ENCODE measurements at places on chromosomes 11 and 22.
A peak's percentile ranks its signal among the peaks of the same experiment; 100 is the strongest.

DNA sequence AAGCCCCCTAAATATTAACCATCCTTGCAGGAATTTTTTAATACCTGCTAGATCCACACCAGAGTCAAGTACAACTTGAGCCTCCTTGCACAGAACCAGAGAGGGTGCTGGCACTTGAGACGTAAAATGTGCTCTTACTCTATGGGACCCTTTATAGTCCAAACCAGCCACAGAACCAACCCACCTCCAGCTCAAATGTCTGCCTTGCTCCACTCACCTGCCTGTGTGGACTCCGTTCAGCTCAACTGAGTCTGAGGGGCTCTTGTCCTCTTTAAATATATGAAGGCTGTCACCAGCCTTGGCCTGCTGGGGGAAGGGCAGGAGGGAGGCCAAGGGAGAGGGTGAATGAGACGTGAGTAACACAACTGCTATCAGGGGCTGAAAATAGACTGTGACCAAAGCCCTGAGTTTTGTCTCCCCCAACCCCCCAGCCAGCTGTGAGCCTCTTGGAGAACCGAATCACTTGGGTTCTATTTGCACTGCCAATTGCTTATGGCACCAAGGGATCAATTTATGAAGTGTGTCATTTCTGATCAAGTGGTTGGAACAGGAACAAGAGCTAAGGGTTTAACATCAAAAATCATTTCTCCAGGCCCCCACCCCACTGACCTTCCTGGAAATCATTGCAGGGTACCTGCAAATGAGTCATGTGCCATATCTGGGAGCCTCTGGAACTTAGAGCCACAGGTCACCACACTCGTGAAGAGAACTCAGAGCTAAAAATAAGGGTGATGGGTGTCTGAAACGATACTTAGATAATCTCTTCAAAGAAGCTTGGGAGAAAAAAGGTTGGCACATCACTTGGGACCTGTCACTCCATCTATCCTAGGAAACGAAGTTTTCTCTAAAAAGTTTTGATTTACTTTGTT is at the start of gene CSRP3:
Gene CSRP3 (minus strand): TSS at position 247 of the 869 bp plus-strand sequence. CDS start 9,535 bp downstream, outside the sequence.
- DNase-seq: no peak

DNA sequence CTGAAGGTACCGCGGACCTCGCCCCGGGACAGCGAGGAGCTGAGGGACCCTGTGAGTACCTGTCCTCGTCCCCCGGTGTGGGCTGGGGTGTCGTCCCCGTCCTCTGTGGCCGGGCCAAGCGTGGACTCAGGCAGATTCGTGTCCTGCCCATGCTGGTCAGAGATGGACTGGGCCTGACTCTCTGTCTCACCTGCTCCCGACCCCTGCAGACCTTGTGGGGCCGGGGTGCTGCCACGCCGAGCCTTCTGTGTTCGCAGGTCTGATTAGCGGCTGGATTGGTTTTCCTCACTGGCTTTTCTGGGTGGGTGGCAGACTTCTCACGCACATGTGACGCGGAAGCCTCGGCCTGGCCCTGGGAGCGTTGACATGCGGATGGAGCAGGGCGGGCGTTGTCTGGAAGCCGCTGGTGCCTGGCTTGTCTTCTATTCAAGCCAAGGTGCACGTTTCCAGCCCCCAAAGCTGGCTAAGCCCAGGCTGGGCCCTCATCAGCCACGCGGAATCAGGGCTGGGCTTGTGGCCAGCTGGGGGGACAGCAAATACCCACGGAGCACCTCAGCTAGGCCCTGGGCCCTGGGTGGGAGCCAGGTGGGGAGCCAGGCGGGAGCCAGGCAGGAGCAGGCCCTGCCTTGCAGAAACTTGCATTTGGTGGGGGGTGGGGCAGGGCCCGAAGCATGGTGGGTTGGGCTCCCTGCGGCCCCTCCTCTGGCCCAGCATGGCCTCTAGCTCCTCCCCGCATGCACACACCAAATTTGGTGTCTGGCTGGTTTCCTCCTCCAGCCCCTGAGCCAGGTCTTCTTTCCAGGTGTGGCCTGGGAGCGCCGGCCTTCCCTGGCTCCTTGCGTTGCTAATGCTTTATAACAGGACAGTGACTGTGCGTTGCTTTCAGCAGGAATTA is 7.0 kb downstream of the GRAMD4 start:
- no peak for DNase-seq

DNA sequence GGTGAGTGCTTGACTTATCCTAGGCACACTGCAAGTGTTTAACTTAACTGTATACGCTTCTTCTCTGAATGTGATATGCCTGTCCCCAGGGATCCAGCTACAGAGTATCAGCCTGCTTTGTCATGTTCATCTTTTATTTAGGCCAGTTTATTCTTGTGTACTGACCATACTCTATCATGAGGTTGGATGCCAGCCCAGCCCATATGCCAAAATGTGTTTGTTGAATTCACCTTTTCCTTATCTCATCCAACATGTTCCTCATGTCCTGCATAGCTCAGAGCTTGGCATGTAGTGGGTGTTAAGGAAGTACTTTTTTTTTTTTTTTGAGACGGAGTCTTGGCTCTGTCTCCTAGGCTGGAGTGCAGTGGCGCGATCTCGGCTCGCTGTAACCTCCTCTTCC is 116.2 kb downstream of the NCAM1 start:
- DNase-seq: no peak

DNA sequence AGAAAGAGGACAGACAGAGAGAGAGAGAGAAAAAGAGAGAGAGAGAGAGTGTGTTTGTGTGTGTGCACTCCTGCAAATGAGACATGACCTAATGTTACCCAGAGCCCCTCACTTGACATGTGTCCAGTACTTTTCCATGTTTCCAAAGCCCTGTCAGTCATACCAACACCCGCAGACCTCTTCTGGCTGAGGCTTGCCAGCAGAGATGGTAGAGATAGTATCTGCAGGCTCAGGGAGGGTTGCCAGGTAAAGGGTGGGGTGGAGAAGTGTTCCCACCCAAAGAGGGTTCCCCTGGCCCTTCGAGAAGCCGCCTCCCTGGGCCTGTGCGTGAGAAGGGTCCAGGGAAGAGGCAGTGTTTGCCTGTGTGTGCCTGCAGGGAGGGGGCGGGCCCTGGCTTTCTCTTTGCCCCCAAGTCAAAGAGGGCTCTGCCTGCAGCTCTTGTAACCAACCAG is 40.7 kb downstream of the POU2F3 start:
- no peak for DNase-seq

- DNase-seq: no peak
These were observed 29.7 kb upstream of the SIK2 start for GRCh38 chr11:111572581-111572980.

DNA sequence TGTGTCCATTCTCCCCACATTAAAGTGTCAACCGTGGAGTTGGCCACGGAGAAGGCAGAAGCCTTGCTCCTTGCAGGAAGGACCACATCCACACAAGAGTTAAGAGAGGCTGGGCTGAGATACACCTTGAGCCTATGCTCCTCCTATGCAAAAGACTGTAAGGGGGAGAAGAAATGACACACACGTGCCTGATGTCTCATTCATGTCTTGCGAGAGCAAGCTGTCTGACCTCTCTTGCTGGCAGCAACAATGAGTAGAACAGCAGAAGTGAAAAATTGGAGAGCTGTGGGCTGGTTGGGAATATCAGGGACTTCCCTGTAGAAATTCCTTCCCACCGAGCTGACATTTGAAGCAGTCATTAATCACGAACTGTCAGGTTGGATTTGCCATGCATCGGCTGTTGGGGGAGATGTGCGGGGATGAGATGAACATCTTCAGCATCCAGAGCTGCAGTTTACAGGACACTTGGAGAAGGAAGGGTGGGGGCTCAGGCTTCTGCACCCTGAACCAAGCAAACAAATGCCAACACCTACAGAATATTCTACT is 139.3 kb downstream of the MYO18B start:
- no peak for DNase-seq

DNA sequence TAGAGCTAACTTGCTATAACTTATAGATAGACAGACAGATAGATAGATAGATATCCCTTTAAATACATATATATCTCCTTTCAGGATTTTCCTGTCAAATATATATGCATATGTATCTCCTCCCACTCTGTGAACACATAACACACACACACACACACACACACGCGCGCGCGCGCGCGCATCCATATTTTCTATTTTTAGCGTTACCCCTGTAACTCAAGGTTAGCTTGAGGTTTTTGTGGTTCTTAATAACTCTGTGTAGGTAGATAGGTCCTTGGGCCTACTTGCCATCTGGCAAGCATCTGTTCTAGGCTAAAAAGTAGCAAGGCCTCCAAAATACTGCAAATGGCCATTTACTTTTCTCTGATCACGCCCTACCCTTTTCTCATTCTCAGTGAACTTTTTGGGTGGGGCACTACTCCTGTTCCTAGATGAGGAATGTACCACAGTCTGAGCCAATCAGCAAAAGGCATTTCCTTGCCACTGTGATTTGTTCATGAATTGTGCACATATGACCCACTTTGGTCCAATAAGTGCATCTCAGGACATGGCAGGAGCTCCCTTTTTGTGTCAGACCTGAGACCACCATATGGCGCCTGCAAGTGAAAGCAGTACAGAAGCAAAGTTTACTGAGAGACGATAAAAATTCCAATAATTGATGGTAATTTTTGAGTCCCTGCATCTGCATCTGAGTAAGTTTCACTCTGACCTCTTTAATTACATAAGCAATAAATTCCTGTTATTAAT is 740.5 kb upstream of the API5 start:
- no peak for DNase-seq

DNA sequence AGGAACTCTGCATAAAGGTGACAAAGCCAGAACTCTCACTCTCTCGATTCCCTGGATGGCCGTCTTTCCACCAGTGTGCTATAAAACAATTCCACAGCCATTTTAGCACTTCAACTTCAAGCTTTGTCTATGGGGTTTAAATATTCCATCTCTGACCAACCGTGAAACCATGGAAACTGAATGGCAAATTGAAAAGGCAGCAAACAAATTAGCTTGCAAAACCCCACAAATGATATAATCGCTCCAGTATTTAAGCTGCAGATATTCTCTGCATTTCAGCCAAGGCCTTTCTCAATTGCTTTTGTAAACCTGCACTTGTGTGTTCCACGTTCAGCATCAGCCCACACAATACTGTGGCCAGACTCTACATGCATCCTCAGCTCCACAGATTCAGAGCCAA is 131.7 kb upstream of the ISX start:
- no peak for DNase-seq

DNA sequence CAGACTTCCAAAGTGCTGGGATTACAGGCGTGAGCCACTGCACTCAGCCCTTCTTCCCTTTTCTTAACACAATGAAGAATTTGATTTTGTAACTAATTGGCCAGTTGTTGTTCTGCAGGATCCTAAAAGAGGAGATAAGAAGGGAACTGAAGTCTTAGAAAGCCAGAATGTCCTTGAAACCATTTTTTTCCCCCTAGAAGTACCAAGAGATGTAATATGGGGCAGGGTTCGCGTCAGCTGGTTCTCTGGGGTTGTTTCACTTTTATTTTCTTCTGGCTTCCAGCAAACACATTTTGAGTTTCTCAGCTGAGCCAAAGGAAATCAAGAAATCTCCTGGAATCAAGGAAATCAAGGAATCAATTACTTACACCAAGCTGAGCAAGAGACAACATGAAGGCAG is 7.6 kb upstream of the NUCB2 start:
- DNase-seq: no peak

DNA sequence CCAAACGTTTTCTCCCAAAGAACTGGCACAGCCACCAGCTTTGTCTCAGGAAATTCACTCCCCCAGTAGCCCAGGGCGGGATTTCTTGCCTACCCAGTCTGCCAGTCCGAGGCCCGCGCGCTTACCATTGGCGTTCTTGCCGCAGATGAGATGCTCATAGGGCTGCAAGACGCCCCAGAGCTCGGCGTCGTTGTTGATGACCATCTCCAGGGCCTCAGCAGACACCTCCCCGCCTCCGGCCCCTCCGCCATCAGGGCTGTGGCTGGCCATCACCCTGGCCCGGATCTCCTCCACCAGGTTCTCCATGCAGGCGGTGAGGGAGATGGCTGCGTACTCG is 1.3 kb downstream of the ABTB2 start:
- peak; percentile 67 for DNase-seq

GRCh38 chr11:2924381-2924780 is 4.8 kb downstream of the PHLDA2 start:
- DNase-seq: no peak

DNA sequence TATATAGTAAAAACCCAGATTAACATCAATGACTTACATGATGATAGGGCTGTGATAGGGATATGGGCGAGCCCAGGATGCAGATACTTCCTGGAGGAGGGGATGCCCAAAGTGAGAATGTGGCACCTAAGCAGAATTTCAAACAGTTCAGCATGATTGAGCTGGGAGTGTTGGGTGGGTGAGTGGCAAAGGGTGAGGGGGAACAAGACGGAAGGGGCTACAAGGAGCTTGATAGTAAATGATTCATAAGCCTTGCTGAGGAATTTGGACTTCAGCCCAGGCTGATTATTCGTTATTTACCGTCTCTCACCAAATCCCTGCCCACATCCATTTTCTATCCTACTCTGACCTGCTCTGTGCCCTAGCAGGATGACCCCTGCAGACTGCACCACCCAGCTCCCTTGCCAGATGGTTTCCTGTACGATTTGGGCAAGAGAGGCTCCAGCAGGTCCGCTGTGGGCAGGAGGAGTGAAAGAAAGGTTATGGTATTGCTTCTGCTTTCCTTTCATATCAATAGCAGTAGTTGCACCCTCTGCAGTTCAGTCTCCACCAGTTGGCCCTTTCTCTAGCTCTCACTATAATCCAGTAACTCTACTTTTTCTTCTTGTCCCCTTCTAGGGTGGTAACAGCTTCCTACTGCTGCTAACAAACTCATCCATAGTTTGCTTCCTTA is 30.3 kb upstream of the SIK2 start:
- DNase-seq: no peak

- no peak for DNase-seq
These were observed 74.5 kb upstream of the CSNK2A3 start for GRCh38 chr11:11427542-11427941.

DNA sequence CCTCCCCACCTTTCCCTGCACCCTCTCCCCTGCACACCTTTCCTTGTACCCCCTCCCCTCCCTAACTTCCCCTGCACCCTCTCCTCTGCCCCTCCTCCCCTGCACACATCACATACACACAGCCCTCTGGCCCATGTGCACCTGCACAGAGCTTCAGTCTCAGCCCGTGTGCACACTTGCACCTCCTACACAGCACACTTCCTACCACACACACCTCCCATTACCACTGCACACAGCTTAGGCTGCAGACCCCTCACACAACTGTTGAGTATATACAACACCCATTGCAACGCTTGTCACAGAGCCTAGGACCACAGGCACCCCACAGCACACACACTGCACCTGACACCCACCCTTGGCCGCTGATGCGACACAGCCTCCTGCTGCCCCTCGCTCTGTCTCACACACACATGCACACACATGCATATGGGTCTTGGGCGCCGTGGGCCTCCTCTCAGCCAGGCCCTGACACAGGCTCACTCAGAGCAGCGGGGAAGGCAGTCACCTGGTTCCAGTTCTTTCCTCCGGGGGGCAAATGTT is 411 bp downstream of the SIGIRR start:
- DNase-seq: no peak

GRCh38 chr22:31929167-31929930 is 15.0 kb upstream of the YWHAH start:
- DNase-seq: no peak

DNA sequence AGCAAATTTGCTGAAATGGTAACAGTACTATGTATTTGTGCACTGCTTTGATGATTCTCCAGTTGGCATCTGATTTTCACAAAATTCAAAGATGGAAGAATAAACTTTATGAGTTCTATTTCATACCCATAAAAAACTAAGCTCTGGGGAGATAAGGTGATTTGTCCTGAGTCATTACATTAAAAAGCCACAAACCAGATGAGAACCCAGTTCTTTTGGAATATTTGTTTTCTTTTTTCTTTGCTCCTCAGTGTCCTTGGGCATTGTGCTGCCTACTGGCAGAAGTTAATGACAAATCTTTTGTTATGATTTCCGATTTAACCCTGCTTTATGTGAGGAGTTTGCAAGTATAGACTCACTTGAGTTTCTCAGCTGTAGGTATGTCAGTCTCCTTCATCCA is 45.4 kb upstream of the AMOTL1 start:
- no peak for DNase-seq

Measured in RKO (cell line).